Endothelial cell of coronary artery (primary cell): ENCODE measurements at places on chromosomes 2 and 18. TPM values are rescaled to one million over a fixed set of nuclear protein-coding genes. Genes with fewer than 3 reads are reported as not detected.

SERPINB13 gene
- not detected in 2 replicates for total RNA-seq

TMBIM1 gene
- 118 and 151 TPM in 2 replicates for total RNA-seq

BOLL gene
- not detected in 2 replicates for total RNA-seq

RNU2-63P gene
- total RNA-seq: 10.1 and 284 TPM in 2 replicates

ELOA2 gene
- not detected in 2 replicates for total RNA-seq

TXNDC2 gene
- under 0.01 TPM in 1 of 2 replicates, not detected in the other for total RNA-seq

RAB27B gene
- 0.54 and 3.5 TPM in 2 replicates for total RNA-seq

MMADHC gene
- total RNA-seq: 155 and 175 TPM in 2 replicates

DLGAP1 gene
- 0.09 and 0.18 TPM in 2 replicates for total RNA-seq
